ENCODE measurements at places on chromosomes 3 and 15. TPM values are rescaled to one million over a fixed set of nuclear protein-coding genes. Genes with fewer than 3 reads are reported as not detected.

- ATAC-seq = no peak
These were observed 162.4 kb downstream of the NSUN3 start for GRCh38 chr3:94225148-94225865.

DNA sequence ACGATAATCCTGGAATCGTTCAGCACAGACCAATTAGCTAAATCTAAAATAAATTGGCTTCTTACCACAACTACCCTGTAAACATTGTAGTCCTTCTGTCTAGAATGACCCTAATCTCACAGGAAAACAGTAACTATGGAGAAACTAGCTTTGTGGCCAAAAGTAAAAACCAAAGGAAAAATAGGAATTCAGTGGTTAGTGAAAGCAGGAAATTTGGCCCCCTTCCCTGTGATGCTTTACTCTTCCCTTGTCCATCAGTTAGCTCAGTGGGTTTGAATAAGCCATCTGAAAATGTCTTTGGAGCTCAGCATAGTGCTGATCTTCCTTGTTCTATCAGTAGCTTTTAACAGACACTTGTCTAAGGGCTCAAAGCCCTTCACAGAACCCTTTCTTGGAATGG is 1.6 kb downstream of the NMD3 start:
- no peak for ATAC-seq

DNA sequence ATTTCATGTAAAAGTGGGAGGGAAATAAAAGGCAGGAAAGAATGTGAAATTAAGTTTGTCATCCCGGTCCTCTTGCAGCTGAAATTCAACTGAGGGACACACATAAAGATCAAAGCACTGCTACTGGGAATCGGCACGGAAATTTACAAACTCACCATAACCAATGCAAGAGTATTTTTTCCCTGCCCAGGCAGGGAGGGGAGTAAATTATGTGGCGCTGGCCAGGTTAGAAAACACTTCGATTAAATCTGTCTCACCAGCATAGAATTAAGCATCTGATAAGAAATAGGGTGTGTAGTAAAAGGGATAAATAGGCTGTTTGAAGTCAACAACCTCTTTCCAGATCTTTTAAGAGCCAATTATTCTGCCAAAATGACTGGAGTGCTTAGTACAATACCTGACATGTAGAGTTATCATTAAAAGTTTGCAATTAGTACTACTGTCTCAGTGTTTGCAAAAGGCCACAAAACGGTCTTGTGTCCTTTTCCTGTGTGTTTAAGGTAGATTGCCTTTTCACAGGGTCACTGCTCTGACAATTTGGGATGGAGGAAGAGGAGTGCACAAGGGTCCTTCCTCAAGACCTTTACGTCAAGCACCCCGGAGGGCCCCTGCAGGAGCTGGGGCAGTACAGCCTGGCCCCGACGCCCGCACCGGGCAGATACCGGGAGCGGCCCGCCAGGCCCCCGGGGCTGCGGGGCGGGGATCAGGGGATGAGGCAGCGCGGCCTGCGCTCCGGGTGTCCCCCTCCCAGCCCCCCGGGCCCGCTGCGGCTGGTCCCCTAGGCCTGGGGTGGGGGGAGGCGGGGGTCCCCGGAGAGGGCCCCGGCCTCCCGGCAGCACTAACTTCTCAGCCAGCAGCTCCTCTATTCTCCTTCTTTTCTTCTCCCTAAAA is 651 bp downstream of the UBA3 start:
- peak; percentile 63 for ATAC-seq

DNA sequence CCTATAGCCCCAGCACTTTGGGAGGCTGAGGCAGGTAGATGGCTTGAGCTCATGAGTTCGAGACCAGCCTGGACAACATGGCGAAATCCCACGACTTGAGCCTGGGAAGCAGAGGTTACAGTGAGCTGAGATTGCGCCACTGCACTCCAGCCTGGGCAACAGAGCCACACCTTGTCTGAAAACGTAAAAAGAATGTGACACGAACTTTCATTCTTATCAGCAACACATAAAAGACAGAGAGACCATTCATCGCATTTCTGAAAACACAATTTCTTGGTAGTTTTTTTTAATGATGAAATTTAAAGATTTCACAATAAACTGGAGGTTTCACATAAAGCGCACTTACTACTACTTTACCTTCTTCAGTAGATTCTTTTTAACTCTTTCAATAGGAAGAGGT is 18.4 kb downstream of the HLTF start:
- no peak for ATAC-seq

DNA sequence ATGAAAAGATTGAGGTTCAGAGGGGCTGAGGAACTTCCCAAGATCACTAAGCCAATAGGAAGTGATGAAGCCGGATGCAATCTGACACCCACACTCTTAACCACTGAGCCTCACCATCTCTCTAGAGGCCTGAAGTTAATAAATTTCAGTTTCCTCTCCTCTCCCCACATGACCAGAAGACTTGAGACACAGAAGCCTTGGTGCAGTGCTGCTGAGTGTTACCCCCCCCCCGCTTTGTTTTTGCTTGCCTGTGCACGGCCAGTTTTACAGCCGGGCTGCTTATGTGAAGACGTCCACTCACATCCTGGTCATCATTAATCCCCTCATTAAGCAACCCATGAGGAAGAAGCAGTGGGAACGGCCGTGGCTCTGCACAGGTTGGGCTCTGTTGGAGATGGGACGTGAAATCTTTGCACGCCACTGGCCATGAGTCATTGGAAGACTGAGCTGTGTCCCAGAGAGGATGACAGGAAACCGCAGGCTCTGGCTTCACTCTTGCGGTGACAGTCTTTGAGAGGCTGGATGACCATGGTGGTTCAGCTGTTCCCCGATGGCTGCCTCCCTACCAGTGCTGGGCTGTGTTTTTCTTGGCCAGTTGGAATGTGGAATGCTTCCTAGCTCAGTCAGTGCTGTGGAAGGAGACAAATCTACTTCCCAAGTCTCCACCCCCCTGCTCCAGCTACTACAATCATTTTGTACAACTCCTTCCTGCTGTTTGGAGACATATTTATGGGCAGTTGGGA is 232.6 kb upstream of the LRTM1 start:
- ATAC-seq = peak; percentile 26

DNA sequence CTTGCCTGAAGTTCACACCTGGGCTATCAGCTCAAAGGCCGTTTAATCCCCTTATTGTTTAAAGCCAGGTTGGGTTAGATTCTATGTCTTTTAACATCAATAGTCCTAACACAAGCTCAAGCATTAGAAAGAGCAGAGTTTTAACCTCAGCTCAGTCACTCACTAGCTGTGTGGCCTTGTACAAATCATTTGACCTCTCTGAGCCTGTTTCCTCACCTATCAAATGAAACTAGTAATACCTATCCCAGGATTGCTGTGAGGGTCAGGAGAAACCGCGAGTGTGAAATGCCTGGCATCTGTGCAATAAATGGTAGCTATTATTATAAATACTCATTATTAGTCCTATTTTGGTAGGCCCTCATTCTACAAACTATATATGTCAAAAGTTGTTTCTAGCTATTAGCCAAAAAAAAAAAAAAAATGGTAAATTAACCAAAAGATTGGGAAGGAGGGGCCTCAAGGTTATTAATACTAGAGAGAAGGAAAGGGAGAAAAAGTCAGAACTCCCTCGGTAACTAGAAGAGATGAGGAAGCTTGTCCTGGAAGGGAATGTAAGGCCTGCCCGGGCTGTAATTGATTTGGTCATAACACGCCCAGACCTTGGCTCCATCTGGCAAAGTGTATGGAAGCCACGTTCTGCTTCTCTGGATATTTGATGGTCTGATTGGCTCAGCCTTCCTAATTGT is 510.5 kb upstream of the PROK2 start:
- peak; percentile 31 for ATAC-seq

DNA sequence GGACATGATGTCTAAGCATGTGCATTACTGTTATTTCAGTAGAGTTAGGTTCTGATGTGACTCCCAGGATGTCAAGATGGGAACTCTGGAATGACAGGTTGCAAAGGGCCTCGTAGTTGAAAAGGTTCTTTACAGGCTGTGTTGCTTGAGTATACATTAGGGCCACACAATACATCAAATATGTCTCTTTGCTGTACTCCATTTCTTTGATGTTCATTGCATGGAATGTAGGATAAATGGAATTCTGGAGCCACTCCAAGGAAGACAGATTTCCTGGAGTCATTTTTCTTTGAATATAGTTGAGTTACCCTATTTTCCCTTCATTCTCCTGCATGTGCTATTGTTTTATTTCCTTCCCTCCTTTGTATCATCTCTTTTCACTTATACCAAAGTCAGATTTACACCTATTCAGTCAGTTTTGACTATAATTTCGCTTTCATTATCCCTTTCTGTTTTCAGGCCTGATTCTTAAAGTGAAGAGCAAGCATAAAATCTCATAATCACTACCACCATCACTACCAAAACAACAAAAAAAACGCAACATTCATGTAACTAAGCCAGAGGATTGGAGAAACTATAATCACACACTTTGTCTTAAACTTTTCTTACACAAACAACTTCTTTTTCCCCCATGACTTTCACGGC is 61.2 kb upstream of the PTX3 start:
- no peak for ATAC-seq

DNA sequence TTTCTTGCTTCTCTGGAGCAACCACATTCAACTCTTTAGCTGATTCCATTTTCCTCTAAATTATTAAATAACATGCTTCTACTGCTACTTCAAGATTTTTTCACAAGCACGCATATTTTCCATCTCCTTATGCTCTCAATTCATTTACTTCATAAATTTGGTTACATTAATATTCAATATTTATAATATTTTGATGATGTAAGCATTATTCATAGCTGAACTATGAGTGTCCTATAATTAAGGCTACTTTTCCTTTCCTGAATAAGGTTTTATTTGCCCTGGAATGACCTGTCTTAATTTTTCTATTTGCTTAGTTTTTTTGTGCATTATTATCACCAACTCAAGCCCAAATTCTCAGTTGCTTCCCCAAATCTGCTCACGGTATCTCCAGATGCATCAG is 109.4 kb upstream of the ADPGK start:
- ATAC-seq = no peak

DNA sequence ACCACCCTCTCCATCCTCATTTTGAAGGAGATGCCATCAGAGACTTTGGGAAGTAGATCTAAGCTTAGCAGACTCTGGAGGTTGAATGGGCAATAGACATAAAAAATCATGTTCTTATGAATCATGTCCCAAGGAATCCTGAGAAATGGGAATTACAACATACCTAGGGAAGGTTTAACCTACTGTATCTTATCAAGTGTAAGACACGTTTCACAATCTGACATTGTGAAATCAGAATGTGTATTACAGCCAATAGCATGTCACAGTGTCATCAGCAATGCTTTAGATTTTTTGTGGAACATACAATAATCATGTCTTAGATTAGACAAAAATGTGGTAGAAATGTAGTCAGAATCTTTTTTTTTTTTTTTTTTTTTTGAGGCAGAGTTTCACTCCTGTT is 332.4 kb upstream of the TLE3 start:
- ATAC-seq = peak; percentile 64

GRCh38 chr3:32719335-32719734 is 34.3 kb downstream of the CNOT10 start:
- no peak for ATAC-seq

- peak; percentile 29 for ATAC-seq
These were observed 196.8 kb downstream of the STT3B start for GRCh38 chr3:31729573-31729972.

GRCh38 chr15:49235446-49236124 is 65.5 kb downstream of the GALK2 start:
- peak; percentile 75 for ATAC-seq

DNA sequence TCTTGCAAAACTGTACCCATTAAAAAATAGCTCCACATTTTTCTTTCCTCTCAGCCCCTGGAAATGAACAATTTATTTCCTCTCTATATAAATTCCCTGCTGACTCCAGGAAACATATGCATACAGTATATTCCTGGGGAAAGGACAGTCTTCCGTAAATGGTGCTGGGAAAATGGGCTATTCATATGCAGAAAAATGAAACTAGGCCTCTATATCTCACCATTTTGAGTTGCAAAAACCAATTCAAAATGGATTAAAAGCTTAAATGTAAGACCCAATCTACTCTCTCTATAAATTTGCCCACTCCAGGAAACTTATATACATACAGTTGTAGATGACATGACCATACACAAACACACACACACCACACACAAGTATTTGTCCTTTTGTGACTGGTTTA is 85.9 kb upstream of the GPR149 start:
- ATAC-seq = no peak

GRCh38 chr3:125121246-125122010 is 65.6 kb upstream of the HEG1 start:
- no peak for ATAC-seq

DNA sequence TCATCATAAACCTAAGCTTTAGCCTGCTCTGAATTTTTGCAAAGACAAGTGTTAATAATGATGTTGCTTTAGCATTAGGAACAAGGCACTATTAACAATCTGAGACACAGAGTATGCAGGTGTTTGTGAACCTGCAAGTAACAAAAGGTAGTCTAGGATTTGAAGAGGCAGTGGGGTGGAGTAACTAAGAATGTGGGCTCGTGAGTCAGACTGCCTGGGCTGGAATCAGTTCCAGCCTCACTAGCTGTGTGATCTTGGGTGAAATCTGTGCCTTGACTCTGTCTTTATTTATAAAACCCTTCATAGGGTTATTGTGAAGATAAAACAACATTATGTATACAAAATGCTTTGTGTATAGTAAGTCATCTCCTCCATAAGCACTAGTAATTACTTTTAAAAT is 610.6 kb upstream of the CFAP20DC start:
- peak; percentile 87 for ATAC-seq

GRCh38 chr15:76196269-76197231 is 114.7 kb downstream of the ETFA start:
- peak; percentile 87 for ATAC-seq

DNA sequence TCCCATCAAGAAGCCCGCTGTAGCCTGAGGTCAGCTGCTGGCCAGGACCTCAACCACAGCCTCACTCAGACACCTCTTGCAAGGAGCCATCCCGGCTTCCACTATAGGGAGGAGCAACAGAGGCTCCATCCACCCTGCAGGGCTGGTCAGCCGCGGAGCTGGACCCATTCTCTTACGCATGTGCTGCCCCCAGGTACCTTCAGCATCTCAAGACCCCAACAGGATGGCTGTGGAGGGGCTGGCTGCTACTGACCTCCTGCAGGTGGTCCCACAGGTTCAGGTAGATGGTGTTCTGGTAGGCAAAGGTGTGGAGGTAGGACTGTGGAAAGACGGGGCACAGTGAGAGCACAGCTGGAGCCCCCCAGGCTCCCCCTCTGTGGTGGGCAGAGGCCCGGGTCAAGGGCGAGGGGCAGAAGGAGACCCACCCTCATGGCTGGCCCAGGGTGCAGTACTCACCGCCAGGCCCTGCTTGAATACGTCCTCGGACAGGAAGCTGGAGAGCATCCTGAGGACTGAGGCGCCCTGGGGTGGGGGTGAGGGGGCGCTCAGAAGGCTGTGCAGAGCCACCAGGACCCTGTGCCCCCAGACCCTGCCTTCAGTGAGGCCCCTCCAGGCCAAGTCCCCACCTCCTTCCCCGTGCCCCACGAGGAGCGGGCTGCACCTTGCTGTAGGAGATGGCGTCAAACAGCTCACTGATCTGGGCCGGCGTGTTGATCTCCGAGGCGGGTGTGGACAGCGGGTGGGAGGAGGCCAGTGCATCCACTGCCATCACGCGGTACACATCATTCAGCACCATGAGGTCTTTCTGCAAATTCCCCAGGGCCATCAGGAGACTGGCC is 11.4 kb downstream of the ANPEP start:
- ATAC-seq = no peak

REC114 gene
- total RNA-seq = not detected

SKIC8 gene
- 38.3 TPM for total RNA-seq

CEP70 gene
- total RNA-seq = 17.3 TPM

CRYGS gene
- total RNA-seq = 1.2 TPM

SUMF1 gene
- 26.4 TPM for total RNA-seq

GPR62 gene
- total RNA-seq = not detected

PPM1M gene
- total RNA-seq = 9.5 TPM

TGM5 gene
- 13.5 TPM for total RNA-seq

FRMD5 gene
- 0.20 TPM for total RNA-seq

PLSCR2 gene
- 0.12 TPM for total RNA-seq

RGMA gene
- 40.5 TPM for total RNA-seq

NR1I2 gene
- total RNA-seq = not detected

TMEM45A gene
- total RNA-seq = 13.6 TPM

SCN11A gene
- 0.04 TPM for total RNA-seq

All from esophagus mucosa (tissue), 1 donor.